ENCODE measurements at places on chromosomes 16 and 17.

GRCh38 chr17:36048066-36048465, 16.0 kb upstream of the CCL18 start:
- DNase-seq = no peak

GRCh38 chr17:58710948-58711552, 18.6 kb downstream of the RAD51C start:
- DNase-seq = peak; percentile 54

- no peak for DNase-seq
These were observed 57.9 kb upstream of the KCNJ16 start for GRCh38 chr17:70017112-70017511.

DNA sequence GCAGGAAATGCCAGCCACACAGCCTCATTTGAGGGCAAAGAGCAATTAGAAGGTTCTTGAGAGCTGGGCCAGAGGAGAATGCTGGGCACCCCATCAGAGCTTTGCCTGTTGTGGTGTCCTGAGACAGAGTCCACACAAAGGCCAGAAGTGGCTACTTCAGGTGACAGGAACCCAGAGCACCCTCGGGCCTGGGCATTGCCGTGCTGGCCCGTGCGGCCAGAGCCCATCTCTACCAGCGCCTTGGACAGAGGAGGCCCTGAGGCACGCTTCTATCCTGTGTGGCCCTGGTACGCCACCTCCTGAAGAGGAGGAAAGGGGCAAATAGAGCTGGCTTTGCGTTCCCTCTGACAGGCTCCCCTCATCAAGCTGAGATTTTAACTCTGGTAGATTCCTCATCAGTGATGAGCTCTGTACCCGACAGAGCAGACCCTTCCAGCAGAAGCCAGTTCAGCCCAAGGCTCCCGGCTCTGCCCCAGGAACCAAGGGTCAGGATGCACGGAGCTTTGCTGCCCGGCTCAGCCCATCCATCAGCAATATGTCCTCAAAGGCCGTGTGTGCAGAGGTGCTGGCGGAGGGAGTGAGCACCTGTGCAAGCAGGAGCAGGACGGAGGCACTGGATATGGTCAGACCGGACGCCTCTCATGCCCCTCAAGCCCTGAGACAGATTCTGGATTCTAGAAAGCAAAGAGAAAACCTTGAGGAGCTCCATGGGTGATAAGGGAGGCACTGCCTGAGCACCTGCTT, 3.4 kb upstream of the RASD1 start:
- no peak for DNase-seq

GRCh38 chr16:11342021-11342855, 3.0 kb upstream of the RMI2 start:
- DNase-seq = no peak

GRCh38 chr16:34803683-34804416, 1344.4 kb downstream of the TP53TG3F start:
- no peak for DNase-seq

DNA sequence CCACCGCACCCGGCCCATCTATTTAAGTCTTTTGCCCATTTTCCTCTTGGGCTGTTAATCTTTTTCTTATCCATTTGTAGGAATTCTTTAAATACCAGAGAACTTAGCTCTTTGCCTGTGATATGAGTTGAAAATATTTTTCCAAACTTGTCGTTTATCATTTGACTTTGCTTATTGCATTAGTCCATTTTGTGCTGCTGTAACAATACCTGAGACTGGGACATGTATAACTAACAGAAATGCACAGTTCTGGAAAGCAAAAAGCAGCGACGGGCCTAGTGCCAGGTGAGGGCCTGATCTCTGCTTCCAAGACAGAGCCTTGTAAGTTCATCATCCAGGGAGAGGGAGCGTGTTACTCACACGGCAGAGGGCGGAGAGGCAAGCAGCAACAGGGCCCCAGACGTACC, 25.6 kb upstream of the BHLHA9 start:
- DNase-seq = no peak

DNA sequence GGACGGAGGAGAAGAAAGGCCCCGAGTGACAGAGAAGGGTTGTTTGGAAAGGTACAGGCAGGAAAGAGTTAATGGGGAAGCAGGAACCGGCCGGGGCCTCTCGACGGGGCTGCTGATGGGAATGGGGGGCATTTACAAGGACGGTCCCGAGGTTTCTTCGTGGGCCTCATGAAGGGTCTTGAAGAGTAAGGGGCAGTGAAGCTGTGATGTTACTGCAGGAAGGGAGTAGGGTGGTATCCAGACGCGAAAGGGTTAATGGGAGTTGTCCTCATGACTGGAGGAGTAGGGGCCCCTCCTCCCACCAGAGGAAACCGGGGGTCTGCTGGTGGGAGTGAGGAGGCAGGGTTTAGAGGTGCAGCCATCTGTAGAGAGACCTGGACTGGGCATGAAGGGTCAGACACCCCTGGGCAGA, 481 bp downstream of the PDK2 start:
- no peak for DNase-seq

DNA sequence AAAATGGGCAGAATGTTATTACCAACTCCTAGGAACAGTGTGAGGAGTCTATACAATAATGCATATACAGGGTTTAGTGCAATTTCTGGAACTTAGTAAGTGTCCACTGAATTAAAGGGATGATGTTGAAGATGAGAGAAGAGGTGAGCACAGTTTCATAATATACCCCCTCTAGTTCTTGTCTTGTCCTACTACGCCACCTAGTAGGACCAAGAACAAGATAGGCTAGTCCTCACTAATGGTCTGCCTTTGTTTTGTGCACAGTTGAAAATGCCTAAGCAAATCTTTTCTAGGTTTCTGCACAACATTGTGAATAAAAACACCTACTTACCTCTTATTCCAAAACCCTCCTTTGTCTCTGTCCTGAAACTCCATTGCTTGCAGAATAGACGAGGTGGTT, 670.2 kb downstream of the CDH8 start:
- no peak for DNase-seq

- DNase-seq = no peak
These were observed 825.4 kb downstream of the KCNJ18 start for GRCh38 chr17:22517716-22518115.

- no peak for DNase-seq
These were observed 57.3 kb downstream of the NDE1 start for GRCh38 chr16:15707332-15707731.

GRCh38 chr17:50310455-50311111, 35.3 kb upstream of the XYLT2 start:
- DNase-seq = no peak

GRCh38 chr17:75130632-75131277, 787 bp downstream of the NT5C start:
- peak; percentile 47 for DNase-seq

DNA sequence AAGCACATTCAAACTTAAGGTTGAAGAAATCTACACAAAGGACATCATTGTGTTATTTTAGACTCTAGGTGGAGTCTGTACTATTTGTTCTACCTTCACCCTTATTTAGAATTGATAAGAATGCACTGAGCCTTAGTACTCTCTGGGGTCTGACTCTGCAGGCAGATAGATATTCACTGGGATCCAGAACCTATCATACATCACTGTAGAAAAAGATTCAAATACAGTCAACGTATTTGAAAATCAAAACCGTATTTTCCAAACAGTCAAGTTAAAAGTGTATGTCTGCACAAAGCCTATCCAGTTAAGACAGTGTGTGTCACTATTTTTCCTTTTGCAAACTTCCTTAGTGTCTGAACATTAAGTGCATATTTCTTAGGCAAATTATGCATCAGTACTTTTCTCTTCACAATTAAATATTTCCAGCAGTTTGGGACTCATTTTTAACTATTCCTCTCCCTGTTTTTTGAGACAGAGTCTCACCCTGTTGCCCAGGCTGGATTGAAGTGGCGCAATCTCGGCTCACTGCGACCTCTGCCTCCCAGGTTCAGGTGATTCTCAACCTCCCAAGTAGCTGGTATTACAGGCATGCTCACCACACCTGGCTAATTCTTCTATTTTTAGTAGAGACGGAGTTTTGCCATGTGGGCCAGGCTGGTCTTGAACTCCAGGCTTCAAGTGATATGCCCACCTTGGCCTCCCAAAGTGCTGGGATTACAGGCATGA, 22.3 kb downstream of the MOSMO start:
- no peak for DNase-seq

DNA sequence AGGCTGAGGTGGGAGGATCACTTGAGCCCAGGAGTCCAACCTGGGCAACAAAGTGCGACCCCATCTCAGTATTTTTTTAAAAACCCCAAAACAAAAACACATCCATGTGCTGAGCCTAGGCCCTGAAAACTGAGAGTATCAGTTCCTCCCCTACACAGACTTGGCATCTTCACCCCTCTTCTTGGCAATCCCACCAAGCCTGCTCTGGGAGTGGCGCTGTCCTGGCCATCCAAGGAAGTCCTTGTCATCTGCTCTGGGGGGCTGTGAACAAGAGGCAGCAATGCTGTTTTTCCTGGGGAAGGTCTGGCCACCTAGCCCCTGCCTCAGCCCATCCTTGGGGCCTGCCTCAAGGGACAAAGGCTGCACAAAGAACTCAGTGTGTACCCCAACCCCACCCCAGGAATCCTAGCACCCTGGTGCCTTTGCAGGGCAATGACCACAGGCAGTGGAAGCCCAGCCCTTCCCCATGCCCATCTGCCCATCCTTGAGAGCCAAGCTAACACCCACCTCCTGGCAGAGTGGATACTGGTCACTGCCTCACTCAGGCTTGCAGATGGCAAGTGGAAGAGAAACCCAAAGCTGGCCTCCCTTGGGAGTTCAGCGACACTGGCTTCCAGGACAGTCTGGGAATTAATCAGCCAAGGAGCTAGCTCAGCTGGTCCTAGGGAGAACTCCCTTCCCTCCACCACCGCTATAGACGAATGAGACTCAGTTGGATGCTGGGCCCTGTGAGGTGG, 14.8 kb upstream of the GFOD2 start:
- DNase-seq = no peak

- no peak for DNase-seq
These were observed 23.1 kb downstream of the PRDM7 start for GRCh38 chr16:90053902-90054500.

DNA sequence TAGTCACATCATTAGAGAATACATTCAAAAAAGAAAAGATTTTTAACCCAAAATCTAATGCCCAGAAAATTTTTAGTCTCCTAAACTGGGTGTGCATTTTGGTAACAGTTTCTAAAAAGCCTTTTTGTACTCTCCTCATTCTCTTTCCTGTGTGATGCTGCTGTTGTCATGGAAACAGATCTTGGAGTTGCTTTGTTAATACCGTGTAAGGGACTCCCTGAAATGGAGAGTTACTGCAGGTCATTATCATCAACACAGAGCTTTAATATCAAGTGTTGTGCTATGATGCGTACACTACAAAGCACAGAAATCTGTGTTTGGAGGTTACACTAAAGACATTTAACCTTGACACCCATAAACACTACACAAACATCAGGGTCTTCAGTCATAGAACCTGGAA, 216.3 kb downstream of the PRKCA start:
- no peak for DNase-seq

- DNase-seq = peak; percentile 83
These were observed at the start of gene USP7 for GRCh38 chr16:8963821-8964441. USP7 (minus strand) TSS chr16:8963906; CDS start chr16:8963285, 621 bp downstream.

GRCh38 chr16:48629531-48629930, 19.6 kb upstream of the N4BP1 start:
- DNase-seq = no peak

DNA sequence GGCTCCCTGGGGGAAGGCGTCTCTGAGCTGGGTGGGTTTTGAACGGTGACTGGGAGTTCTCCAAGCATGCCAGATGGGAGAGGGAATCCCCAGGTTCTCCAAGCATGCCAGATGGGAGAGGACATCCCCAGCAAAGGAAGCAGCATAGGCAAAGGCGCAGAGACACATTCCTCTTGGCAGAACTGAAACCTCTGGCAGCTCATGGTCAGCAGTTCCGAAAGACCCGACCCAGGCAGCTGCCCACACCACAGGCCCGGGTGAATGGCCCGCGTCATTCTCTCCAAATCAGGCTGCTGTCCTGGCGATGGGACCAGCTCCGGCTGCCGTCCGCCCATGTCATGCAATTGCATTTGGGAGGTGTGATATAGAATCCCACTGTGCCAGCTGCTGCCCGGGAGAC, 8.0 kb downstream of the ZNF469 start:
- DNase-seq = no peak
